ENCODE measurements at places on chromosomes 3 and 15. TPM values are rescaled to one million over a fixed set of nuclear protein-coding genes. Genes with fewer than 3 reads are reported as not detected.

DNA sequence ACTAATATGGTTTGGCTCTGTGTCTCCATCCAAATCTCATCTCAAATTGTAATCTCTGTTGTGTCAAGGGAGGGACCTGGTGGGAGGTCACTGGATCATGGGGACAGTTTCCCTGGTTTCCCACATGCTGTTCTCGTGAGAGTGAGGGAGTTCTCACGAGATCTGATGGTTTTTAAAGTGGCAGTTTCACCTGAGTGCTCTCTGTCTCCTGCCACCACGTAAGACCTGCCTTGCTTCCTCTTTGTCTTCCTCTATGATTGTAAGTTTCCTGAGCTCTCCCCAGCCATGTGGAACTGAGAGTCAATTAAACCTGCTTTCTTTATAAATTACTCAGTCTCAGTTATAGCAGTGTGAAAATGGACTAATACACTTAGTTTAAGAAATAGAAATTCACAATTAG is 228.9 kb downstream of the CD47 start:
- no peak for DNase-seq

- DNase-seq = no peak
These were observed 212.6 kb downstream of the CDIN1 start for GRCh38 chr15:36791844-36792571.

- DNase-seq = no peak
These were observed at the start of gene RASL12 for GRCh38 chr15:65067645-65068402. Gene RASL12 (minus strand): TSS chr15:65067991. CDS start chr15:65067835, 156 bp downstream.

GRCh38 chr3:166291186-166291955 is 454.1 kb upstream of the BCHE start:
- no peak for DNase-seq

DNA sequence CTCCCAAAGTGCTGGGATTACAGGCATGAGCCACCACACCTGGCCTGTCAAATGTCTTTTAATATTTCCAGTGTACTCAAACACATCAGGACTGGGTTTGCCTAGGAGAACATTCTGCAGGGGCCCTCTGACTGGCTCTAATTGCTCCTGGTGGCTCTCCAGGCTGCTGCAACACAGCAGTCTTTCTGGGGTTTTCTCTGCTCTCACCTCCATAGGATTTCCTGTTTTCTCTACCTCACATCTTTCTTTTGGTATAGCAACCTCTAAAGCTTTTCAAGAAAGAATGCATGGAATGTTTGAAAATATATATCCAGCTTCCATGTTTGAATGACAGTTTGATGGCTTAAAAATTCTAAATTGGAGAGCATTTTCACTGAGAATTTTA is 83.3 kb upstream of the IGSF10 start:
- DNase-seq = no peak

DNA sequence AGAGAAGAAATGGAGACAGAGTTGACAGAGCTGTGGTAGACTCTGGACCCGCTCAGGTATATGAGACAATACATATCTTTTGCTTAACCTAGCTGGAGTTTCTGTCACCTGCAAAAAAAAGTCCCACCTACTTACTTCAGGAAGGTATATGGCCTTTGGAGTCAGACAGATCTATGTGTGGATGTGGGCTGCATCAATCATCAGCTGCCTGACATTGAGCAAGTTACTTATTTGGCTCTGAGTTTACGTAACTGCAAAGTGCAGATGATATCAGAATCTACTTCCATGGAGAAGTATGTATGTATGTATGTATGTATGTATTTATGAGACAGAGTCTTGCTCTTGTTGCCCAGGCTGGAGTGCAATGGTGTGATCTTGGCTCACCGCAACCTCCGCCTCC is 124.3 kb downstream of the MYLK start:
- no peak for DNase-seq

DNA sequence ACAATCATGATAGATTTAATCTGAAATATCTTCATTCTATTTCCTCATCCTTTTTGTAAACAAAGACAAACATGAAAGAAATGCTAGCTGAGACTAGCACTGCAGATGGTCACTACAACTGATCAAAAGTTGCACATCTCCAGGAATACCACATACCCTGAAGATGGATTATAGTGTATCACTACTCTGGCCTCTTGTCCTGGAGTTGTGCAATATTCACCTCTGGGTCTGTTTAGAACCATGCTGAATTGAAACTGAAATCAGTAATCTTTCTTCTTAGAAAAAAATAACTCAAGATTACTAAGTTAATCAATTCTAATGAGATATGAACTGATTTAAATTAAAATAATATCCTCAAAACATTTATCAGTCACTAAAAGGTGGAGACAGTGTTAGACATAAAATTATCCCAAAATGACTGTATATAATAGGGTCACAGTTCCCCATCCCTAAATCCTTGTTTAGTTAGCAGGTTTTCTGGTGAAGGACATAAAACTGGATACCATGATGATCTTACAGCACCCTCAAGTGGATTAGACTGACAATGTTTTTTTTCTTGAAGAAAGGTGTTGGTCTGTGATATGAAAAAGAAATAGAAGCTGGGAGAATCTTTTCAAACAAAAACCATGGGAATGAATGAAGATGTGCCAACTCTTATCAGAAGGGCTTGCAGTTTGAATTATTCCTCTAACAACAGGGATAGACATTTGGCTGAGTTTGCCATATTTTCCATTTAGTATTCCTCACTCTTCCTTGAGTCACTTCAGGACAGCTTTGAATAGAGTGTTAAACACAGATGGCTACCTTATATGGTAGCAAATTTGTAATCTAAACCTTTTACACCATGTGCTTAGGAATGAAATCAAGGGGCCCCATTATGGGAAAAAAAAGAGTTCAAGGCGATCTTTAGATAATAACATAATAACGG is 7.1 kb upstream of the TTC14 start:
- peak; percentile 40 for DNase-seq

- no peak for DNase-seq
These were observed 17.7 kb downstream of the MYNN start for GRCh38 chr3:169790687-169791429.

DNA sequence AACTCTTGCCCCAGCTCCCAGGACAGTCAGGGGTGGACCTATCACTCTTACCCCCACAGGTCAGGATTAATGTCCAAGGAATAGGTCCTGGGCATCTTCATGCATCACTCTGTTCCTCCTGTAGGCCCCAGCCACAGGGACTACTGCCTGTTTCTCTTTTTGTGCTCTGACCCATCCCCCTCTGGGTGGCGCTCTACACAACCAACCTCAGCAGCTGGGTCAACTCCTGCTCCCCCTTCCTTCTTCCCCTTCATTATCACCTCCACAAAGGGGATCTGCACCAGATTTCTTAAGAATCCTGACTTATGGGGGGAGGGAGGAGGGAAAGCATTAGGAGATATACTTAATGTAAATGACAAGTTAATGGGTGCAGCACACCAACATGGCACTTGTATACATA is 12.2 kb upstream of the TRANK1 start:
- no peak for DNase-seq

- no peak for DNase-seq
These were observed 228.1 kb upstream of the ATP10A start for GRCh38 chr15:26091184-26091583.

DNA sequence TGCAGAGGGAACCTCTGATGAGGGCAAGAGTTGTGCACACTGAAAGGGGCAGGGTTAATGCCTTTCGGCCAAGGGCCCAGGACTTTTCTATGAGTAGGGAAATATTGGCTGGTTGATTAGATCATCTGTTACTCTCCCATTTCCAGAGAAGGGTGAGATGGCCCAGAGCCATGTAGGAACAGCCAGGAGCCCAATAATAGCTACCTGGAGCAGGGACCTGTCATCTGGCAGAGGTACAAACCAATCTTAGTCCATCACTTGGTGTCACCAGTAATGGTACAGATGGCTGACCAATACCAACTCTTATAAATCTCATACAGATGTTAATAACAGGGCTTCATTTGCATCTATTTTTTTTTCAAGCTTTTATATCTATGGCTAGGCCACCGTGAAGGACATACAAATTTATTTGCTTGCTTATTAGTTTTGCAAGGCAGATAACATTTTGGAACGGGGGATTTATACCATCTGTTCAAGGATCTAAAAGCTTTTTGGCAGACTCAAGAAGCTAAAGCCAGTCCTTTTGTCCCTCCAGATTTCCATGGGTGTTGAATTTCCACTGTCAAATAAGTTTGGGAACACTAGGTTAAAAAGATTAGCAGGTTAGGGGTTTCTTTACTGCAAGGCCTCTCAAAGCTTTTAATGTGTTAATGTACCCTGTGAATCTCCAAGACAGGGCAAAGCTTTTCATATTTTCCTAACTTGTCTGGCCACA is 79.3 kb downstream of the TNIK start:
- no peak for DNase-seq

RAD18 gene
- 23.5 TPM for total RNA-seq

FBXL22 gene
- total RNA-seq = 0.03 TPM

GABRR3 gene
- not detected for total RNA-seq

PHLDB2 gene
- total RNA-seq = 93.8 TPM

CD200R1L gene
- not detected for total RNA-seq
